ENCODE measurements at places on chromosomes 7 and 10.

DNA sequence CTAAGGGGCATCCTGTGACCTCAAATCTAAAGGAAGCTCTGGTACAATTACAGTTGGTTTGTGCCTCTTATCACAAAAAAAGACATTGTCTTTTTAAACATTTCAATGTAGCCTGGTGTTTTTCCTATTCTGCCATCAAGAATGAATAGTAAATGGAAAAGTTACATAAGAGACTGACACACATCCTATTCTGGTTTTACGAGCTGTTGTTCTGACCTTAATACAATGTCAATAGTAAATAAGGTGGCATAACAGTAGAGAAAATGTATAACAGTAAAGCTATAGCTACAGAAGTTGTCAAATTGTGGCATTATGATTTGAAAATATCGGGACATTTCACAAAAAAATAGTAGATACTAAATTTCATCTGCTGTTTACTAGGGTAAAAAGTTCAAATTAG, 88.4 kb downstream of the NT5C2 start:
- no peak for DNase-seq

DNA sequence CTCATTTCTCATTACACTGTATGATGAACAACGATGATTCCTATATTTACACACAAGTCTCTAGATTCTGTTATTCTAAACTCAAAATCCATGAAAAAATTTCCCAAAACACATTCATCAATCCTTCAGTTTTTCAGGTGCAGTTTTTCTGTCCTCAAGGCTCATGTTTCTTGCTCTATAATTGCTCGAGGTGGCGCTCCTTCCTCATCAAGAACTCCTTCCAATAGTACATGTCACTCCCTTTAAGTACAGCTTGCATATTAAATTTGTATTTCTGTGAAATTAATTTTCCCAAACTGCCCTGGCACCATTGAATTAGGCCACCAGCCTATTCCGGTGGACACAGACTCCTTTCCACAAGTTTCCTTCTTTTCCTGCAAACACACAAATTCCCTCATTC, 188.7 kb upstream of the MINDY3 start:
- no peak for DNase-seq

DNA sequence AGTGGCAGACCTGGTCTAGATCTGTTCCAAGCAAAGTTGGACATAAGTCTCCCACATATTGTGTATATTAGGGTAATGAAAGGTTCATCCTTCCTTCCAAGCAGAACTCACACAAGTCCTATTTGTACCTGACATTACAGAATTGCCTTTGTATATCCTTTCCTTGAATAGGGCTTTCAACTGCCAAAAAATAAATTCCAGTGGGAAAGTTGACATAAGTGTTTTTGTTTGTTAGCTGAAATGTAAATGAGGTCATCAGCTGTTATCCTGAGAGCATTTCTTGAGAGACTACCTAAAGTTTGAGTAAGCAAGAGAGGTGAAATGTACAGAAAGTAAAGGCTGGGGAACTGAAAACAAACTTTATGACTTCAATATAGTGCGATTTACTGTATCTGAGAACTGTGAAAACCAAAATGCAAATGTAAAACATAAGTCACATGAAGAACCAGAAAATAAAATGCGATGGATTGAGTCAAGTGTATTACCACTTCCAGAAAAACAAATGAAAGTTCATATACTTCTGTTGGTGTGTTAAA, 527.3 kb upstream of the SEMA3D start:
- DNase-seq: no peak

DNA sequence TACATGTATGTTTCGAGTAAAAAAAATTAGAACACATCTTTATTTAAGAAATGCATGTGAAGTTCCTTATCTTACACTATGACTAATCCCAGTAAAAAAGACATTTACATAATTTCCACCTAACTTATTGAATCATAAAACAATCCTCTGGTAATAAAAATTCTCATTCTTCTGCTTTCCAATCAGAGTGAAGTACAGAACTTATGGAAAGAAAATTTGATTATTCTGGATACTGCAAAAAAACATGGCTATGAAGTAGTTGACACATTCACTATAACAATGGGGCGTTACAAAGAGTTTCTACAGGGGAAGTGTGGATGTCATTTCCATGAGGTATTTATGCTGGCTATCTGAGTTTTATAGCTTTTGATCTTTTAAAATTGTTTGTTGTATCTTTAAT, 57.7 kb upstream of the WNT16 start:
- no peak for DNase-seq

GRCh38 chr7:12601302-12601869, 30.9 kb downstream of the SCIN start:
- DNase-seq: no peak

GRCh38 chr7:151808400-151809145, 68.3 kb downstream of the PRKAG2 start:
- DNase-seq: peak; percentile 57

DNA sequence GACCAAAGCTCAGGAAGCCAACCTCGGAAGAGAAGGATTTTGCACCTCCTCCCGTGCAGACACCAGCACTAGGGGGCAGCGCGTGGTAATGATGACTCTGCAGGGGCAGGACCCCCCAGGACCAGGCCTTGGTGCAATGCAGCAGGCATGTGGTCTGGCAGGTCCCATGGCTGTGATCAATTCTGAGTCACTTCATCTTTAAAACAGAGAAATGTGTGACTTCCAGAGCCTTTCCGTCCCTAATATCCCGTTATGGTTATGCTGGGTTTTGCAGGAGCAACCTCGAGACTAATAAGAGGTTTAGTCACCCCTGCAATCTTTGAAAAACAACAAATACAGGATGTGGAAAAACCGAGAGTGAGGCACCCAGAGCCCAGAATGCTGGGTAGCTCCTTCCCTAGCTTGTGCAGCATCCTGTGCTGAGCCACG, 30.2 kb upstream of the GJD4 start:
- DNase-seq: peak; percentile 97

GRCh38 chr10:95656291-95657164, at the start of gene ALDH18A1:
ALDH18A1 (minus strand) TSS chr10:95656711; CDS start chr10:95653377, 3,334 bp downstream.
- peak; percentile 91 for DNase-seq

DNA sequence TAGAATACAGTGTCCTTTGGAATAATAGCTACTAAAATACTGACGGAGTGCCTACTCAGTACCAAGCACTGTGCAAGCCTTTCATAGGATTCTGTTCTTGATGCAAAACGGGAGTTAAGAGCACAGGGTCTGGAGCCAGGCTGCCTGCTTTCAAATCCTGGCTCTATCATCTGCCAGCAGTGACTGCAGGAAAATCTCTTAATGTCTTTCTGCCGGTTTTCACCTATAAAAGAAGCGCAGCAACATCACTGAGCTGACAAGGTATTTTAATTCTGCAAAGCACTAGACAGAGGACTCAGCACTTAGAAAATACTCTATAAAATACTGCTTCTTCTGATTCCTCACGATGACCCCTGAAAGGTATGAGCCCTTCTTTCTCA, 659 bp downstream of the FIGNL1 start:
- no peak for DNase-seq

- no peak for DNase-seq
Measured at GRCh38 chr7:155396661-155397060, 61.3 kb upstream of the EN2 start.

- DNase-seq: no peak
Measured at GRCh38 chr10:101545898-101546297, 42.2 kb downstream of the POLL start.

- DNase-seq: no peak
Measured at GRCh38 chr10:84660450-84661159, 332.2 kb downstream of the CCSER2 start.

DNA sequence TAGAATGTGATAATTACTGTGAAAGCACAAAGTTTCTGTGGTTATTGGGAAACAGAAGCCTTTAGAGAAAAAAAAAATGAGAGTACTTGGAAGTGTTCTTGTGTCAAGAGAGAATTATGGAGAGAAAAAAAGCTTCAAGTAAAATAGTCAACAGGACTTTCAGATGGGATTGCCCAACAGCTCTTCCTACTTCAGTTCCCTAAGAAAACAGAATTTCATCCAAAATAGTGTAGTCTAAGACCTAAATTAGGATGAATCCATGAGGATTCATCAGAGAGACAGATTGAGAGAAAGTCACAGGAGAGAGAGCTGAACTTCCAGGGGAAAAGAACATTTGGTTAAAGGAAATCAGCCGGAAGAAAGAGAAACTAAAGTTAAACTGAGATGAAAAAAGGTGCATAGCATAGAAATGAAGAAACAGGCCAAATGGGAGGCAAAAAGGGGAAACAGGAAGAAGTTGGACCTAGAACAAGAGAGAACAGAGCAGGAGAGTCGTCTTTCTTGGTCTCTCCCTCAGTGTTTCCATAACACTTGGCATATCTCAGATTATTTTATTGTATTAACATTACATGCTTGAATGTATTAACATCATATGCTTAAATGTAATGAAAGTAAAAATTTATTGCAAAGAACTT, 2.5 kb downstream of the SCIN start:
- DNase-seq: no peak

GRCh38 chr10:111017098-111017497, 59.7 kb upstream of the ADRA2A start:
- DNase-seq: no peak

GRCh38 chr10:102119417-102120141, 589 bp downstream of the LDB1 start:
- DNase-seq: peak; percentile 85

DNA sequence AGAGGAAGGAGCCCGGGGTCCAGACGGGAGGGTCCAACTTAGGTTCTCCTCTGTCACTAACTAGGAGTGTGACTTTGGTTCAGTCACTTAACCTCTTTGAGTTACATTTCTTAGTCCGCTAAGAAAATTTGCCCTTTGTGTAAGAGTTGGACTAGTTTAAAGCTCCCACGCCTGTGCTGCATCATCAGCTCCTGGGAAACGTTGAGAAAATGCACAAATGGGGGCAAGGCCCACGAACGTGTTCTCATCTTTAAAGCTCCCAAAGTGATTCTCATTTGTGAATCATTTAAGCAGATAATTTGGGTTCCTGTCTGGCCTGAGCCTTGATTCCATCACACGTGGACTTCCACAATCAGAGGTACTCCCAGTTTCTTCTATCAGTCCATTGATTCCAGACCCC, 6.3 kb downstream of the ZNF467 start:
- DNase-seq: no peak

- DNase-seq: no peak
Measured at GRCh38 chr10:98642281-98642680, 195.5 kb upstream of the HPS1 start.

DNA sequence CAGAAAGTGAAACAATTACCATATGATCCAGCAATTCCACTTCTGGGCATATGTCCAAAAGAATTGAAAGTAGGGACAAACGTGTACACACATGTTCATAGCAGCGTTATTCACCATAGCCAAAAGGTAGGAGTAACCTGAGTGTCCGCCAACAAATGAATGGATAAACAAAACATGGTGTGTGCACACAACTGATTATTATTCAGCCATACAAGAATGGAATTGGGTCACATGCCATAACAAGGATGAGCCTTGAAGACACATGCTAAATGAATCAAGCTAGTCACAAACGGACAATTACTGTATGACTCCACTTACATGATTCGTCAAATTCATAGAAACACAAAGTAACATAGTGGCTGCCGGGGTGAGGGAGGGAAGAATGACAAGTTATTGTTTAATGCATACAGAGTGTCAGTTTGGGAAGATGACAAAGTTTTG, 4.1 kb upstream of the OIT3 start:
- DNase-seq: peak; percentile 13

DNA sequence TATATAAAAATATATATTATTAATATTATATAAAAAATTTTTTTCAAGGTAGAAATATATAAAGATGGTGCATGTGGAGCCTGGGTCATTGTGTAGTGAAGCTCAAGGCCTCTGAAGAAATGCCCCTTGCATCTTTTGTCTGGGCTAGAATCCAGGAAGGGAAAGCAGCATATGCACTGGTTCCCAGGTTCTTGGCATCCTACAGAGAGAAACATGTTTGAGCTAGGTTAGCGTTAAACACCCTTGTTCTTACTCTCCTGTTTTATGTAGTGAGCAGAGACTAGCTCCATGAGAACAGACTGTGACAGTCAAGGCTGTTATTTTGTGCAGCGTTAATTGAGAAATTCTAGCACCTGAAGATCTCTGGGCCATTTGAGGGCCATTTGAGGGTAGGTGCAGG, 116.1 kb downstream of the POM121L12 start:
- no peak for DNase-seq

DNA sequence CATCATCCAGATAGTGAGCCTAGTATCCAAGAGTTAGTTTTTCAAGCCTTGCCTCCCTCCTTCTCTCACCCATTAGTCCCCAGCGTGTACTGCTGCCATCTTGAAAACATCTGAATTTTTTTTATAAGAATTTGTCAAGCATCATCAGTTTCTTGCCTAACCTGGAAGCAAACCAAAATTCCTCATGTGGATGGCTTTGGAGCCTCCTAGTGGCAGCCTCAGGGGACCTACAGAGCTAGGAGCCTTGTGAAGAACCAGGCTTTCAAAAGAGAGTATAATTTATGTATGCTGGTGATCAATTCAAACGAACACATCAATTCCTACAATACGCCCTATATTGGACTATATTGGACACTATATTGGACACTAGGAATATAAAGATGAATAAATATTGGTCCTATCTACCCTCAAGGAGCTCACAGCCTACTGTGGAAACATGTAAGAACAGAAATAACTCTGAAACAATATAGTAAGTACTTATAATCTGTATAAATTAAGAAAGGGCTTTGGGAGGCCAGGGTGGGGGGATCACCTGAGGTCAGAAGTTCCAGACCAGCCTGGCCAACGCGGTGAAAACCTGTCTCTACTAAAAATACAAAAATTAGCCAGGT, 63.4 kb downstream of the HPSE2 start:
- DNase-seq: peak; percentile 46

- no peak for DNase-seq
Measured at GRCh38 chr7:99625961-99626360, 9.2 kb downstream of the ZSCAN25 start.

DNA sequence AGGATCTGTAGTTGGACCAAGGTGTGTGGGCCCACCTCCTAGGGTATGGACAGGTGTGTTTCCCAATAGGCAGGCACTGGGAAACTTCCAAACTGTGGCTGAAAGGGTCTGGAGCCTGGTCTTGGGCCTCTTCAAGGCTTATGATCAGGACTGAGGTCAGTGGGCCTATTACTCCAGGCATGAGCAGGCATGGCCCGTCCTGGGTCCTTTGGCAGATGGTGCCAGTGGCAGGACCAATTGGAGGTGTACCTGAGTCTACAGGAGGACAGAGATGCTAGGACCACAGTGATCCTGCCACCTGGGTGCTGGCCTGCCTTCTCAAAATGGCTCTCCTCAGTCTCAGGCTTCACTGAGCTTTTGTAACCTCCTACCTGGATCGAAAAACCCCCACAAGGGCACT, 95.4 kb downstream of the RAB18 start:
- no peak for DNase-seq

GRCh38 chr10:101189461-101190401, 39.5 kb downstream of the LBX1 start:
- DNase-seq: no peak
